ENCODE measurements at places on chromosomes 7 and 10.

DNA sequence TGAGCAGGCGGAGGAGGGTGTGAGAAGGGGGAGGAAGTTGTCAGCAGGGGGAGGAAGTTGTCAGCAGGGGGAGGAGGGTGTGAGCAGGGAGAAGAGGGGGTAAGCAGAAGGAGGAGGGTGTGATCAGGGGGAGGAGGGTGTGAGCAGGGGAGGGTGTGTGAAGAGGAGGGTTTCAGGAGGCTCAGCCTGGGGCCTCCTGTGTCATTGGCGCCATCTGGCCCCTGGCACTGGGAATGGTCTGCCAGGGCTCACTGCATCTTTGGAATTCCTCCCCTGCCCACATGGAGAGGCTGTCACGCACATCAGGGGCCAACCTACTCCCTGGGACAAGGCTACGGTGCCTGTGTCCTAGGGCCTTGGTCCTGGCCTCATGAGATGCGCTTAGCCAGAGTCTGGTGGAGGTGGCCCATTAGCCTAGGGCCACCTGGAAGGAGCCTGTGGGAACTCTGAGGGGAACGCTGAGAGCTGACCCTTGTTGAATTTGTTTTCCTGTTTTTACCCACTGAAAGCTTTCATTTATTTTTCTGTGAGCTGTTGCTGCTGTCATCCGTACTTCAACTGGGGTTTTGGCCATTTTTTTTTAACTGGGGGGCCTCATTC lies 18.0 kb downstream of the CAMK2B start:
- peak; percentile 37 for DNase-seq

GRCh38 chr10:3622427-3622826 lies 162.6 kb downstream of the KLF6 start:
- DNase-seq: no peak

- no peak for DNase-seq
Observed at GRCh38 chr7:45872116-45873034, 507 bp downstream of the CCDC201 start.

GRCh38 chr7:75925717-75926435 lies 10.9 kb downstream of the POR start:
- no peak for DNase-seq

- DNase-seq: no peak
Observed at GRCh38 chr10:96673318-96674099, 46.8 kb downstream of the PIK3AP1 start.

DNA sequence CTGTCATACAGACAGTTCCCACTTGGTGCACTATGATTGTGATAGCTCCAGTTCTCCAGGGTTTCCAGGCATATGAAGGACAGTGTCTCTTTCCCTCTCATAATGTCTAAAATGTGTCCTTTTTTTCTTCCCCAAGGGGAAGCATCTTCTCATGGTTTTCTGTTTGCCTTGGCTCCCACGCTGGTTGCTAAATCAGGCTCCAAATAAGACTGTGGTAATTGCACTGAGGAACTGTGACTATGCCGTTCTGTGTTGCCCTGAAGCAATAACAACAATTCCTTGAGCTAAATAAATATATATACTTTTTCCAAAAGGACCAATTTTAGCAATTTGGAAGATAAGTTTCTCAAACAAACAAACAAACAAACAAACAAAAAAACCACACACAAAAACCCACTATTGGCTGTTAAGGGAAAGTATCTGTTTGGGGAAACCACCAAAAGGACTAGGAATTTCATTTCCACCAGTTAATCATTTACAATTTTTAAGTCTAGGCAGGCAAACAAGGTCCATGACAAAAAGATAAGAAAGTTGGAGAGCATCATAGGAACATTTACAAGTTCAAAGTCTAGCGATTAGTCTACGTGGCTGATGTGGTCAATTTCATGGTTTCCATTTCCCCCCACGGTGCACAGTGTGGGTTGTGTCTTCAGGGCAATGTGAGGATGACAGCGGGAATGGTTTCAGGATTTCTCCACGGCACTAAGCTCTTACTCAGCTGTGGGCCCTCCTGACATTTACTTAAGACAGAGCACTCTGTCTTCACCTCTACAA lies 62.4 kb downstream of the THNSL1 start:
- no peak for DNase-seq

GRCh38 chr10:82464966-82465365 lies 590.0 kb downstream of the NRG3 start:
- no peak for DNase-seq

GRCh38 chr7:134364619-134365037 lies 47.9 kb upstream of the SLC35B4 start:
- DNase-seq: no peak

GRCh38 chr10:97673736-97674525 lies 13.1 kb downstream of the AVPI1 start:
- DNase-seq: no peak

DNA sequence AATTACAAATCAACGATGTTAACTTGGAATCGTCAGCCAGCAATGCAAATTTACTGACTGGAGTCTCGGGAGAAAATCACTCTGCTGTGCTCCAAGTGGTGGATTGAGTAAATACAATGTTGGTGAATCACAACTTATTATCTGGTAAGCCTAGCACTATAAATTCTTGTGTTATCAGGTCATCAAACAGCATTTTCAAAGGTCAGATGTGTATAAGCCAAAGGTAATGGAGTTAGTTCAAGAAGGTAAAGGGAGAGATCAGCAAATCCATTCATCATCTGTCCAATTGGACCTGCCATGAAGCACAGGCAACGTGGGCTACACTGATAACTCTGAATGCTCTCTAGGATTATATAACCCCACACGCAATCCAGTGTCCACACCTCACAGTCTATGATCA lies 13.9 kb downstream of the CUBN start:
- DNase-seq: no peak

GRCh38 chr10:3886191-3886590 lies 101.2 kb upstream of the KLF6 start:
- no peak for DNase-seq

- no peak for DNase-seq
Observed at GRCh38 chr7:85336086-85336485, 149.2 kb upstream of the SEMA3D start.

DNA sequence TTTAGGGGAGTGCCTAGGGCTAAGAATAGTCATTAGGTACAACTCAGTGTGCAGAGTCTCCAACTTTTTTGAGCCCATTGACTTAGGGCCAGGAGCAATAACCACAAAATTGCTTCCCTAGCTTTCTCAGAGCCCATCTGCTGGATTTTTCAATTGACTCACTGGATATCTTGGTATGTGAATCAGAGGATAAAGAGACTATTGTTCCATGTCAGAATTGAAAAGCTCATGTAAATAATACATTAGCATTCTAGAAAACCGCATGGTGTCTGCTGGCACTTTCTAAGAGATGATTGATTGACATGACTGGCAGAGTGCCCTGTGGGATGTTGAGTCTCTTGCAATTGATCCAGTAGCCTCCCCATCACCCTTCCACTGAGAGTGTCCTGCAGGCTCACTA lies 246.2 kb downstream of the CCDC7 start:
- no peak for DNase-seq

DNA sequence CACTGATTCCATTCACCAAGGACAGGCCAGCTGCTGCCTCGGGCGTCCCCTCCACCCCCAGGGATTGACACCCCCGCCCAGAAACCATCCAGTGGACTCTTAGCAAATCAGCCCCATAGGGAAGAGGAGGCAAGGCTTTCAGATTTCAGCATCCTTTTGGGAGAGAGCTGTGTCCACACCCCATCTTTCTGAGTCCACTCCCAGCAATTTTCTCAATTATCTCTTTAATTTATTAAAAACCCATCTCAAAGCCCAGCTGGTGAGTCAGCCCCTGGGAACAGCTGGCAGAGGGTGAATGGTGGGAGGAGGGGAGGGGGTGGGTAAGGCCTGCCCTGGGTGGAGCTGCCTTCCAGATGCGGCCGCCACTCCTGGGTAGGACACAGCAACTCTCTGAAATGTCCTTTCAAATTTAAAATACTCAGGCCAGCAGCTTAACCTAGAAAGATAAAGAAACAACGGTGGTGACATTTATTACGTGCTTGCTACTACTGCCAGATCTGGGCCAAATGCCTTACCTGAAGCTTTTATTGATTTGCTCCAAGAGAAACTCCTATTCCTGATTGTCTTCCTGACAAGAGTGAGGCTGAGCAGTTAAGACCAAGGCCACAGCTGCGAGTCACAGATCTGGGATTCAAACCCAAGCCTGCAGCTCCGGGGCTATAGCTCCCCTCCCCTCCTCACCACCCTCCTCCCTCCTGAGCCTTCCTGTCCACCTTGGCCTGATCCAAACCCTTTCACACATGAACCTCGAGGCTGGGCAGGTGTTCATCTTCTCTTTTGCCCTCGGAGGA lies 120.4 kb downstream of the RGS10 start:
- no peak for DNase-seq

GRCh38 chr7:24923172-24923865 lies 56.7 kb downstream of the OSBPL3 start:
- no peak for DNase-seq

GRCh38 chr10:121237718-121238117 lies 360.5 kb downstream of the FGFR2 start:
- DNase-seq: no peak

- no peak for DNase-seq
Observed at GRCh38 chr10:87500646-87501048, 4.0 kb upstream of the MINPP1 start.

GRCh38 chr7:95549818-95550529 lies 46.3 kb downstream of the PDK4 start:
- DNase-seq: peak; percentile 90

DNA sequence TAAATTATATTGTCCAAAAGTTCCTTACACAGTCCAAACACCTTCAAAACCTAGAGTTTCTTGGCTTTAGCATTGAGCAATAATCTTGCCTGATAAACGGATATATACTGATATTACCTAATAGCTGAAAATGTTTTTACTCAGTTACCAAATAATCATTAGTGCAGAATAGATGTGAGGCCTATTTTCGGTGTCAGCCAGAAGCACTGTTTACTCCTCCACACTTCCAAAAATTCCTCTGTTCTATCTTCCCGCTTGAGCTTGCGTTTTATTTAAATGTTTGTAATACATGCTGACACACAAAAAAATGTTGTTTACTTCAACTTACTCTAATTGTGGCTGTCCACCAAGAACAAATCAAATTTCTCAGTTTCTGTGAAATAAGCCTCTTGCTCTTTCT lies 606.2 kb upstream of the TEX47 start:
- no peak for DNase-seq

DNA sequence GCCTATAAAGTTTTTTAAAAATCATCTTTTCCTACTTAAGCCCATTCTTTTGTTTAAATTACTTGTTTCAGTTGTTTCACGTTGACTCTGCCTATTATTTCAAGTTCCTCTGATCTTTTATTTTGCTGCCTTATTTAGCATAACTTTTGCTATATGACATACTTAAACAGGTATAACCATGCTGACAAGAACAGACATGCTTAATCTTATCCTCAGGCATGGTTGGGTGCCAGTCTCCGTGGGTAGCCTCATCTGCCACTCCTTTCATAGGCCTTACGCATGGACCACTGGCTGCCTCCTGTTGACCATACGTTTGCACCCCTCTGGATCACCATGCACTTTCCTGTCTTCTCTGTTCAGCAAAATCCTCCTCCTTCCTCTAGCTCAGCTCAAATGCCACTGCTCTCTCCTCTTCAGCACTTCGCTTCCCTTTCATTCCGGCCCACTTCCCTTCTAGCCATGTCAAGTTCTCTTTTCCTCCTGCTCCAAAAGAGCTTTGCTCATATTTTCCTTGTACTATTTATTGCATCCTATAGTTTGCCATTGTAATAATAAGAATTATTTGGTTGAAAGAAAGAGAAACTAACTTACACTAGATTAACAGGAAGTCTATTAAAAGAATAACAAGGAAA lies 10.0 kb upstream of the TSPAN33 start:
- DNase-seq: no peak

GRCh38 chr7:138387755-138388475 lies 72.1 kb upstream of the TRIM24 start:
- no peak for DNase-seq

DNA sequence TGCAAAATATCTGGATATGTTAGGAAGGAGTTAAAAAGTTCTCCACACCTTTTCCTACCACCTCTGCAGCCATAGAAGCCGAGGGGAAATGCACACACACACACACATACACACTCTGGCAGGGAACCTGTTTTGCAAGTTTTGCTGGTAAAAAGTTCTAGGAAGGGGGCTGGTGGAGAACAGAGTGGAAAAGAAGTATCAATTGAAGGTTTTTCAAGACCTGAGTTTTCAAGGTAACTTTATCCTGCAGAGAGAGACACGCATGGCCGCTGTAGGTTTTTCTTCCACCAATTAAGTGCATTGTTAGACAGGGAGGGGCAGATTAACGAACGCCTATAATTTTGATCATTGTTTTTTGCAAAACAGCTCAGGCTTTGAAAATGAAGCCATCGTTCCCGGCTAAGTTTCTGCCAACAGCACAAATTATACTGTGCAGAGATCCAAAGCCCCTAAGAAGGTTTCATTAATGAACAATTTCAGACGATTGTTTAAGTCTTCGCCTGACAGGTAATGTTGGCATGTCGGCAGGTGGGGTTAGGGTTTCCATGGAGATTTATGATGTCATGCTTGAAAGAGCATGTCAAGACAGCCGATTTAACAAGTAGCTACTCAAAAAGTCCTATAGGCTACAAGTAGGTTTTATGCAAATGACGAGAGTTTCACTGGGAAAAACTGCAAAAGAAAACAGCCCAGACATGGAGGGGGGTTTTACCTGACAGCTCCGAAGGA lies 29.7 kb downstream of the KIAA1217 start:
- DNase-seq: no peak

- DNase-seq: peak; percentile 97
Observed at GRCh38 chr7:12729112-12729511, 41.7 kb downstream of the ARL4A start.

DNA sequence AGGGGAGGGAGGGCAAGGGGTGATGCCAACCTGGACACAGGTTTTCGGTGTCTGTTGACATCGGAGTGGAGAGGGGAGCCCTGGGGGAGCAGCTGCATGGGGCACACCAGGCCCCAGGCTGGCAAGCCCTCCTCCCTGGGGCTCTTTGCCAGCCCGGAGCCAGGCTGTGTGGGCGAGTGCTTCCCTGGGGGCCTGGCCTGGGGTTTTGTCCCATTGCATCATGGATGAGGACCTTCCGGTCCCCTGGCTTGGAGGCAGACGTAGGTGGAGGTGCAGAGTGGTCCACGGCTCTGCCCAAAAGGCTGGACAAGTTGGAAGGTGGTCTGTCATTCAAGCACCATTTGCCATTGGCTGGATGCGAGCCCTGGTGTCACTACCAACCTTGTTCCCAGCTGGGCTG lies 34.8 kb downstream of the ZMIZ1 start:
- no peak for DNase-seq

DNA sequence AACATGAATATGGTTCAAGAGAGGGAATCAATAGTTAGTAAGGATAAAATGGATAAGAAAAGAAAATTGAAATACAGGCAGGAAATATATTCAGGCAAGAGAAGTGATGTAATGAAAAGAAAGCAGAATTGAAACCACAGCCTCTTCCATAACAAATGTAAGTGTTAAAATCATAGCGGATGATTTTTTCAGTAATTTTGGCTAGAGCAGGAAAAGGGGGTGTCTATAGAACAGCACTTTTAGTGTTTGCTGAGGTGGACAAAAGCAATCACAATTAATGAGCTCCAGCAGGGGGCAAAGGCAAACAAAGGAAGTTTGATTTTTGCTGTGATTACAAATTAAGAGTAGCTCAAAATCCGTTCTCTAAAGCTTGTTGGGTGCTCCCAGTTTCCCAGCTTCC lies 79.0 kb downstream of the TRIL start:
- no peak for DNase-seq
